ENCODE measurements at places on chromosomes 1 and 21.

DNA sequence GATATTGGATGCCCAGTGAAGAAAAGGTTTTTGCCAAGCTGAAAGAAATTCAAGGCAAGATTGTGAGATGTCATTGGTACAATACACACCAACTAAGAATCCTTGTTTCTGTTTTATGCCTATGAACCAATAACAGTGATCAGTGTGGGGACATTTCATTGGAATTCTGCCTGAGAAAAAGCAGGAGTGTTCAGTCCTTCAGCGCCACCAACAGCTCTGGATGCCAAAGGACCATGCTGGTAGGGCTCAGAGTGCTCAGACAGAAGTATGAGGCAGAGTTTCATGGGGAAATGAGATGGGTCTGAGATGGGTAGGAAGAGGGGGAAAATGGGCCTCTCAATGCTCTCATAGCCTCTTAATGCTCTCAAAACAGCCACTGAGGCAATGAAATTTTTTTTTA lies 56.5 kb downstream of the GABPA start:
- DNase-seq: no peak

- DNase-seq: no peak
Measured at GRCh38 chr1:14835725-14836124, 237.2 kb downstream of the KAZN start.

- no peak for DNase-seq
Measured at GRCh38 chr21:36981049-36981391, 14.6 kb upstream of the HLCS start.

DNA sequence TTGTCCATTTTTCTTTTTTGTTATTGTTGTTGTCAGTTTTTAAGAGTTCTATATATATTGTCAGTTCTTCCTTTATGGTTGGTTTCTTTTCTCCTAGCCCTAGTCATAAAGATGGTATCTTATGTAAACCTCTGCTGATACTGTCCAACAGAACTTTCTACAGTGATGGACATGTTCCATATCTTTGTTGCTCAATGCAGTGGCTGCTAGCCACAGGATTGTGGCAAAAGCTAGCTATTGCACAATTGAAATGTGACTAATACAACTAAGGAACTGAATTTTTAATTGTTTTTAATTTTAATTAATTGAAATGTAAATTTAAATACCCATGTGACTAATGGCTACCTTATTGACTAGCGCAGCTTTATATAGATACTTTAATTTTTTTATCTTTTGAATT lies 411.8 kb upstream of the PTBP2 start:
- DNase-seq: no peak

- DNase-seq: no peak
Measured at GRCh38 chr1:62269851-62270495, 49.3 kb downstream of the KANK4 start.

Data from activated CD4-positive, alpha-beta T cell treated with anti-CD3 and anti-CD28 coated beads for 4 hours (primary cell).